KG1 (cell line): ENCODE measurements at places on chromosomes 2 and 18.

DNA sequence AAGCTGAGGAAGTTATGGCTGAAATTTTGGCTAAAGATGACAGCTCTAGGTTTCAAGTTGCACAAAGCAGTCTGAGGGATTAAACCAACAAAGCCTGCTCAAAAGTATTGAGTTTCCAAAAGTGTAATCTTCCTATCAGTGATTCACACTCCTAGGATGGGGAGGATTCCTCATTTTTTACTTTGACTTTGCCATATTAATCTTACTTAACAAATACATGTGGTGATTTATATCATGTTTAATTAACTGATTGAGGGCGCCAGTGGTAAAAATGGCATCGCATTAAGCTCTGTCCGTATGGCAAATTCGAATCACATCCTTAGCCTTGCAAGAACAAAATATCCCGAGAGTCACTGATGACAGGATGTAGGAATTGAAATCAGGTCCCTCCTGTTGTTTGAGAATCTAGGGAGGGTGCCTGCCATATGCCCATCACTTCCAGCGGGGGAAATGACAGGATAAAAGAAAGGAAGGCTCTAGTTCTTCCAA lies 78.1 kb upstream of the ETAA1 start:
- DNase-seq, result no peak

DNA sequence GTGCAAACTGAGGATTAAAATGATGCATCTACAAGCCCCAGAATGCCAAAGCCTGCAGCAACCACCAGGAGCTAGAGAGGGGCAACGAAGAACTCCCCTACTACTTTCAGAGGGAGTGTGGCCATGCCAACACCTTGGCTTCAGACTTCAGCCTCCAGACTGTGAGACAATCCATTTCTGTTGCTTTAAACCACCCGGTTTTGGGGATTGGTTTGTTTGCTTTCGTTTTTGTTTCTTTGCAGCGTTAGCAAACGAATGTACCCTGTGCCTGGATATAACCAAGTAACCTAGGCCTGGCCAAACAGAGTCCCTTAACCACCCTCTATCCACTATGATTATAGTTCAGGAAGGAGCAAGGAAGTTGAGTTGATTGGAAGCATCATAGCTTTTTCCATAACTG lies 171.2 kb upstream of the NCK2 start:
- DNase-seq, result no peak

DNA sequence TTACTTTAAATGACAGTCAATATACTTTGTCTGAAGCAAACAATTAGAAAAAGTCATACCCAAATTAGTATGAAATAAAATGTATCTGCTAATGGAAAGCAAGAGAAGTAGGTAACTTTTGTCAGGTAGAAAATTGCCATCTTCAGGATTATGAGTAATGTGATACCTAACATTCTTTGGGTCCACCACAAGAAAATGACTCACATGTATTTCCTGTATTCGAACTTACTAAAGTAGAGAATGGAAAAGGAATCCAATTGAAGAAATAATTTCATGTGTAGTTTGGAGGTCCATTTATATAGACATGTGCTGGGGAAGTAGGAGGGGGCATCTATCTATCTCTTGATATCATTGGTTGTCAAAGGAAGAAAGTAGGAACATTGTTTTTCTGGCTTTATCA lies 636.2 kb upstream of the CHAC2 start:
- DNase-seq, result no peak

DNA sequence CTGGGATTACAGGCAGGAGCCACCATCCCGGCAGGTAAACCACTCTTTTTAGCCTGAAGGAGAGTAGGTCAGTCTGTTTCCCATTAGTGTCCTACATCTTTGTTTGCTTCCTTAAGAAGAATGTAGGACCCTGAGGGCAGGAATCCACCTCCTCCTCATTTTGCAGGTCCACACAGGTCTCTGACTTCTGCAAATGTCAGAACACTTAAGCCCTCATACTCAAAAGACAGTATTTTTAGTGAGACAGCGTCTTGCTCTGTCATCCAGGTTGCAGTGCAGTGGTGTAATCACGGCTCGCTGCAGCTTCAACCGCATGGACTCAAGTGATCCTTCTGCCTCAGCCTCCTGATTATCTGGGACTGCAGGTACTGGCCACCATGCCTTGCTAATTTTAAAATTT lies 9.3 kb downstream of the PSTPIP2 start:
- no peak for DNase-seq

DNA sequence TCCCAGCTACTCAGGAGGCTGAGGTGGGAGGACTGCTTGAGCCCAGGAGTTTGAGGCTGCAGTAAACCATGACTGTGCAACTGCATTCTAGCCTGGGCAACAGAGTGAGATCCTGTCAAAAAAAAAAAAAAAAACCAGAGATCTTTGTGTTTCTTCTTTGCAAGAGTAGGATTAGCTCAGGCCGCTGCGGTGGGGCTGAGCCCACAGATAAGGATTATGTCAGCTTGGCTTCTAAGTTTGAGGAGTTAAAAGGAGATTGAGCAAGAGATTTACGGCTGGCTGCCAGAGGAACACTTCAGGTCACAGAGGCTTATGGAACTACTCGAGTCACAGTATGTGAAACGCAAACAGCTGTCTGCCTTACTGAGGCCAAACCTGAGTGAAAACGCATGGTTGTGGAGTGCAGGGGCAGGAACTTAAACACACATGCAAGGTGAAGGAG lies 146.7 kb upstream of the L3MBTL4 start:
- DNase-seq, result no peak

- DNase-seq, result peak; percentile 22
These were observed 1.7 kb upstream of the GPR35 start for GRCh38 chr2:240623531-240624010.

DNA sequence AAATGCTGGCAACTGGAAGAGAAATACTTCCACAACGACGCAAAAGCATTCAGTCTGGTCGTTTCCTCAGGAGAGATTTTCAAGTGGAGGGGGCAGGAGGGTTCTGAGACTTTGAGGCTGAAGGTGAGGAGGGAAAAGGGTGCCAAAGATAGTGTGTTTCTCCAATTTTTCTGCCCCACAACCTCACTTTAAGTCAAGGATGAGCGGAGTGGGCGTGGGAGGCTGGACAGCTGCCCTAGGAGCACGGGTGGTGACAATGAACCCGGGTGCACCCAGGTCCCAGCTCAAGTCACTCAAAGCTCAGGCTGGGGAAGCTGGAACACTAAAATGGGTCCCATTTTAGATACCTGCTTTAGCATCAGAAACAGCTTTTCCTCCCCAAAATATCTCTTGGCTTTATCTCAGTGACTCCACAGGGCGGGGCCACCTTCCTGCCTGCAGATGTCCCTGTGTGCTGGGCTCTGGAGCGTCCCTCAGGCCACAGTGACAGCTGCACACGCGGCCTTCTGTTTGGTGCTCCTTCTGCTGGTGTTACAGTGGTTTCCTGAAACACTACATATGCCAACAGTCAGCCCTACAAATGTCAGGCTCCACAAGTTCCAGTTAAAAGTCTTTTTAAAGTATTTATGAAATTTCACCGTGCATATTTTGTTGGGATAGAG lies 1.4 kb upstream of the MBP start:
- peak; percentile 32 for DNase-seq

GRCh38 chr2:202815548-202816360 lies 55.8 kb downstream of the ICA1L start:
- DNase-seq, result no peak

DNA sequence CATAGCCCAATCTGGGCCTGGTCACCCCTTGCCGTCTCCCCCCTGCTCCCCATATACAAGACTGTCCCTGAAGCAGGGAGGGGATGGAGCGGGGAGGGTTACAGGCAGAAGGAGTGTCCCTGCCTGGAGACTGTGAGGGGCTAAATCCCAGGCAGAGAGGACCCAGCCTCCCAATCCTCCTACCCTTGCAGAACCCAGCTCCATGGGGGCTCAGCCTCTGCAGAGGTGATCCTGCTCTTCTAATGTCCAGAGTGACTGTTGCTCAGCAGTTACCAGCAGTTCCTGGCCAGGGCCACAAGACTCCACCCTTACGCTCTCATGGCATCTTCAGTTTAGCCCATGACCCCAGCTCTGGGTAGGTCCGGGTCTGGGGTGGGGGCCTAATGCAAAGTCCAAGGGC lies 58.1 kb downstream of the COA5 start:
- DNase-seq, result no peak

GRCh38 chr18:79380816-79381806 lies 14.6 kb upstream of the NFATC1 start:
- peak; percentile 65 for DNase-seq

DNA sequence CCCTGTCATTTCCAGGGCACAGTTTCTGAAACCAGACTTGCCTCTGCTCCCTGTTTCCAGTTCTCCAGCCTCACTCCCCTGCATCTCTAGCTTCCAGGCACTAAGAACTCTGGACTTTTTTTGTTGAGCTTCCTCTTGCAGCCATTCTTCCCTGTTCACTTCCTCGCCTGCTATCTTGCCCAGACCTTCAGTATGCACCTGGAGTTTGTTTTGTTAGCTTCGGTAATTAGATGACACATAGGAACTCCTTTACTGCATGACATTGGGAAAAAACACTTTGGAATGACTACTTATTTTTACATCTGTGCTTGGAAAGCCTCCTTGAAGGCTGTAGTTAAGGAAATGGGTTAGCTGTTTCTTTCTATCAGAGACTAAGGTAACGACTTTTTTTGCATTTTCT lies 35.2 kb downstream of the OTOF start:
- DNase-seq, result no peak

DNA sequence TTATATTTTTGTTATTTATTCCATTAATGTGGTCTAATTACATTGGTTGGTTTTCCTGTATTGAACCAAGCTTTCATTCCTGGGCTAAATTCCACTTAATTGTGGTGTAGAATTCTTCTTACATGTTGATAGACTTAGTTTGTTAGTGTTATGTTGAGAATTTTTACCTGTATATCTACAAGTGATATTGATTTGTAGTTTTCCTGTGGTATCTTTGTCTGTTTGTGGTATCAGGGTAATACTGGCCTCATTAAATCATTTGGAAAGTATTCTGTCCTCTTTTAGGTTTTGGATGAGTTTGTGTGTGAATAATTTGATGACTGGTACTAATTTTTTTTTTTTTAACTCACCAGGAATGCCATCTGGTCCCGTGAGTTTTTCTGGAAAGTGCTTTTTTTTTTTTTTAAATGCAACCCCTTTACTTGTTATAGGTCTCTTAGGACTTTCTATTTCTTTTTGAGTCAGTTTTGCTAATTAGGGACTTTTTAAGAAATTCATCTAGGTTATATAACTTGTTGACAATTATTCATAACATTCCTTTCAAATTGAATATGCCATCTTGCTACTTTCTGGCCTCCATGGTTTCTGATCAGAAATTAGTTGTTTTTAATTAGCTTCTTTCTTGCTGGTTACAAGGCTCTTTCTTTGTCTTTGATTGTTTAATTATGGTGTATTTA lies 232.8 kb downstream of the CCDC85A start:
- DNase-seq, result no peak

DNA sequence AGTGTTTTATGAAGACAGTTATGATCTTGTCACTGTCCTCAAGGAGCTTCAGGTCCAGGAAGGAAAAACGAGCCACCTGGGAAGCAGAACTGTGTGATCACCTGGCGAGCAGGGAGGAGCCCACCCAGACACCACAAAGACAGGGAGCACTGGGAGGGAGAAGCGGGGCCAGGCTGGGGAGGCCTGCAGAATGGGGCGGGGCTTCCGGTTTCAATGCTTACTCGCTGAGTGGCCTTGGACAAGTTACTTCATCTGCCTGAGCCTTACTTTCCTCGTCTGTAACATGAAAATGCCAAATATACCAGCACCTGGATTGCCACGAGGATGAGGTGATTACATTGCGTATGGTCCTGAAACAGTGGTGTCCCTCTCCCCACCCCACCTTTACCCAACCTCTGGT lies 227.5 kb downstream of the ANKRD30B start:
- no peak for DNase-seq

- no peak for DNase-seq
These were observed 24.8 kb downstream of the ATP9B start for GRCh38 chr18:79093986-79094385.

DNA sequence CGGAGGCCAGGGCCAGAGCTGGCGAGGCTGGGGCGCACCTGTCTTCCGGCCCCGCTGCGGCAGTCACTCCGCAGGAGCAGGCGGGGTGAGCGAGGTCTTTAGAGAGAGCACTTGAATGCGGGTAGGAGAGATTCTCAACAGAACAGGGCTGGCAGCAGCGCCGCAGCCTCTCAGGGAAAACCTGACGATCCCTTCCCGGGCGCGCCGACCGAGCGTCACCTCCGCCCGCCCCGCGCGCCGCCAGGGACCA lies 526 bp downstream of the PRKRA start:
- DNase-seq, result no peak

- peak; percentile 15 for DNase-seq
These were observed 44.3 kb downstream of the ZNF516 start for GRCh38 chr18:76450452-76451395.

GRCh38 chr2:206164261-206164862 lies 4.7 kb downstream of the EEF1B2 start:
- DNase-seq, result peak; percentile 20

DNA sequence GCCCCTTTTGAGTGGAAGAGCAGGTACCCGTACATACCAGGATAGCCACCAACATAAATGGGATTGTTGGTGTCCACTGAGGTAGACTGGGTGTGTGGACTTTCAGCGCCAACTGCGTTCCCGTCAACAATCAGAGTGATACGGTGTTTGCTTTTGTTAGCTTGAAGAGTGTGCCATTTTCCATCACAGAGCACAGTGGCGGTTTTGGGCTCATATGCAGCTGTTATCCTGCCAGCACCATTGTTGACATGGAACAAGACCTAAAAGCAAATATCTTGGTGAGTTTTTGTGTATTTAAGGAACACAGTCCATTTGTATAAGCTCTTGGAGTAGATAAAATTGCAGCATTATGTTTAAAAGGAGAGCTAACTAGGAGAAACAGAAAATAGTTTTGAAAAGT lies 174.5 kb downstream of the LAMA1 start:
- no peak for DNase-seq

- DNase-seq, result no peak
These were observed 111.4 kb downstream of the NFATC1 start for GRCh38 chr18:79507076-79507545.

GRCh38 chr2:96547731-96548171 lies 11.2 kb downstream of the ARID5A start:
- no peak for DNase-seq

DNA sequence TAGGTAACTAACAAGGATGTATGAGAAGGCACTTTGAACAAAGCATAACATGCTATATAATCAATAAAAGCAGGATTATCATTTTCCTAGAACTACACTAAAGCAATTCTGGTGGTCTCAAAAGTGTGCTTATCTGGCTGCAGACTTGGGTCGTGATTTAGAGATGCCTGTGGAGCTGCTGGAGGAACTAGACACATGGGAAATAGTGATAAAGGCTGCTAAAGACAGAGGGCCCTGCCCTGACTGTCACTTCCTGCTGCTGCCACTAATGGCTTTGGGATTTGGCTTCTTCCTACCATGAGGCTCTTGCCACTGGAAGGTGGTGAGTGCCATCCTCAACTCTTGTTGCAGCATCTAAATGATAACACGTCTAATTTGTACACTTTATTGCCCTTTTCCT lies 22.5 kb downstream of the TMEM178A start:
- no peak for DNase-seq

DNA sequence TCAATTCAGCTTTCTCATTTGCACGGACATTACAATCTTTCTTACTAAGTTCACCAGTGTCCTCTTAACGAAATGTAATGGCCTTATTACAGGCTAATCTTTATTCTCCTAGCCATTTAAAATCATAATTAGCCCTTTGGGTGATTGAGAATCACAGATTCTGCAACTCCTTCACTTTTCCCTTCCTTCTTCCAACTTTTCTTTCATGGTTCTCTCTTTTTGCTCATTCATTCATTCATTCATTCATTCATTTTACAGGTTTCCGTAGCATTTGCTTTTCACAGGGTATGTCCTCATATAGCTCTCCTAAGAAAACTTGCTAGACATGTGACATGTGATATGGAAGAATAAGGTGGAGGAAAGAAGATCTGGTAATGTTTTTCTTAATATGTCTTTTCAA lies 16.0 kb downstream of the TBR1 start:
- DNase-seq, result no peak
